ENCODE measurements at places on chromosomes 4 and X. TPM values are rescaled to one million over a fixed set of nuclear protein-coding genes. Genes with fewer than 3 reads are reported as not detected.

DNA sequence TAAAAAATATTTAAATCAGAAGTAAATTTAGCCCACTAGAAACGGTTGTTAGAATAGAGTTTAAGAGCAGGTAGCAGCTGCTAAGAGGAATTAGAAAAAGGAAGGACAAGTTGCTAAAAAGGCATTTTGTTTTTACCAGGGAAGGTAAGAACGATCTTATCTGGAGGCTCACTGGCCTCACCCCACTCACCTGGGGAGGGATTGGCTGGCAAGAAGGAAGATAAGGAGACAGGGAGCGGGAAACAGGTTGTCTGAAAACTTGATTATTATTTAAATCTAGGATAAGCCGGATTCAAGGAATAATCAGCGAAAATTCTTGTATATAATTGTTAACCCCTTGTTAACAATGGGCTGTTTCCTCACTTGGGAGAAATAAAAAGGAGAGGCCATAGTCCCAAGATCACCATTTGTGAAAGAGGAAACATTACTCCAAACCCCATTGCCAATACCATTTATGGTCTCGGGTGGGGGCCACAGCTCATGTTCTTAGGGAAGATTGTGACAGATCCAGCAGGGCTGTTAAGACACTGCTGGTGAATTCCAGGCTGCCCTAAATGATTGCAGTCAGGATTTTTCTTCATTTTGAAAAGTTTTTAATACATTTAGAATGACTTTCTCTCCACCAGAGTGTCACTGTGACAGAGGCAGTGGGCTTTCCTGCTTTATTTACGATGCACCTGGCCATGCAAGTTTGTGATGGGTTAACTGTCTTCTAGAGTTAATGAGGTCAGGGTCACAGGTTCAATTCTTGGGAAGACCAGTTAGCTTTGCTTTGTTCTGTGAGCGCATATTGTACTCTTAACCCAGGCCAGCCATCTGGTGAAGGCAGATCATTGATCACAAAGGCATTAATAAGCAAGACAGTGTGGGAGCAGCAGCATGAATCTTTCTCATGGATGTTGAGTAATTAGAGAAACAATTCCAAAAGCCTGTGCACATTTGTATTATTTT is 106.6 kb downstream of the CEP135 start:
- DNase-seq = no peak

DNA sequence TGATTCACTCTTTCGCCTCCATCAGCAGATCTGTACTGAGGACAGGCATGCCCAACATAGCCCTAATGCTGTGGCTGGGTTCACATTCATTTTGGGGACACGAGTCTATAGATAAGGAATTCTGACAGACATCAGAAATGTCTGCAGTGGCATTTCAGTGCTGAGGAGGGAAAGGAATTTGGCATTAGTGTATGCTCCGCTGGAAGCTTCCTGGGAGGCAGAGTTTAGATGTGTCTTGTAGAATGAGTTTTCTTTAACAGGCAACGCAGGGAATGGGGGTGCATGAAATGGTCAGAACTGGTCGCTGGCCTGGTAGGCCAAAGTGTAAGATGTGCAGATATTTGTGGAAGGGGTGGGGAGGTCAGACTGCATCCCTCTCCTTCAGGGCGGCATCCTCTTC is 43.5 kb upstream of the ZNF518B start:
- DNase-seq = no peak

- no peak for DNase-seq
Observed at GRCh38 chr4:23235628-23236390, 543.1 kb downstream of the GBA3 start.

DNA sequence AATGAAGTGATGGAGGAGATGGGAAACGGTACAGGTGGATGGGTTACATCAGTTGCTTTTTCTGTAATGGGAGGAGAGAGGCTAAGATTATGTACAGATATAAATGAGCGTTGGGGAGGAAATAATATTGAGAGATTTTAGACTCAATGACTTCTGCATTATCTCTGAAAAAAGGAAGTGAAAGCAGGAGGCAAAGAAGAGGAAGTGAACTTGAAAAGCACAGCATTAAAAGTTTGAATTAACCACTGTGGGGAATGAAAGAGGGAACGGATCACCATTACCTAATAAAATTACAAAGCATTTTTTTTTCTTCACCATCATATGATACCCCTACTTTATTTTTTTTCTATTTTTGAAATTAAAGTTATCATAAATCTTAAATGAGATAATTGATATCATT is 1025.5 kb downstream of the RPA4 start:
- DNase-seq = no peak

- DNase-seq = no peak
Observed at GRCh38 chr4:138405934-138406567, 163.9 kb upstream of the SLC7A11 start.

DNA sequence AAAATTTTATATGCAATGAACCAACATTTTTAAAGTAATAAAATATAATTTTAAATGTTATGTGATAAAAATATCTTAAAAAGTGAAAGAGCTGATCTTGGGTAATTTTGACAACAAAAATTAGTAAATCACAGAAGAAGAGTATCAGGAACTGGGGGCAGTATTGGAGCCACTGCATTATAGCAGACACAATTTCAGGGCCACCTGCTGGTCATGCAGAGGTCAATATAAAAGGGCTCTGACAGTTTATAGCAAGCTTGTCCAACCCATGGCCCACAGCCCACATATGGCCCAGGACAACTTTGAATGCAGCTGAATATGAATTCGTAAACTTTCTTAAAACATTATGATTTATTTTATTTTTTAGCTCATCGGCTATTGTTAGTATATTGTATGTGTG is 13.0 kb upstream of the LEF1 start:
- DNase-seq = no peak

DNA sequence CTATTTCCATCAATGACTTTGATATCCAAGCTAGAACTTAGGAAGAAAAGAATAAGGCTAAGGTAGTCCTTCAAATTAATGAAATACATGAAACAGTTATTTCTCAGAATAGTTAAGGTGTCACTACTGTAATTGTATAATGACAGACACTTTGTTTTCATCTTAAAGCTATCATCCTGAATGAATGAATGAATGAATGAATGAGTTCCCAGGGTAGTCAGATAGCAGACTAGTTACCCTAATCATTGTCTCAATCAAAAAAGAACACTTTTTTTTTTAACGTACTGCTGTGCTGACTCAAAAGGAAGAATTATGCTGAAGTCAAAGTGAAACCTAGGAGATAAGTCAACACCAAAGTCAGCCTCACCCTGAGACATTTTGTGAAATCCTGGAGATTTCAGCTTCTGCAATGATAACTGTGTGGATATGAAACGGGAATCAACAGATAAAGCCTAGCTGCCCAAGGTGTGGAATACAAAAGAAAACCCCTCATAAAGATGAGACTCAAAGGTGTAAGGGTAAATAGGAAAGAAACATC is 68.3 kb upstream of the CNKSR2 start:
- no peak for DNase-seq

- DNase-seq = no peak
Observed at GRCh38 chr4:41423117-41423516, 114.8 kb upstream of the LIMCH1 start.

Gene NPFFR2
- total RNA-seq = not detected

DNA sequence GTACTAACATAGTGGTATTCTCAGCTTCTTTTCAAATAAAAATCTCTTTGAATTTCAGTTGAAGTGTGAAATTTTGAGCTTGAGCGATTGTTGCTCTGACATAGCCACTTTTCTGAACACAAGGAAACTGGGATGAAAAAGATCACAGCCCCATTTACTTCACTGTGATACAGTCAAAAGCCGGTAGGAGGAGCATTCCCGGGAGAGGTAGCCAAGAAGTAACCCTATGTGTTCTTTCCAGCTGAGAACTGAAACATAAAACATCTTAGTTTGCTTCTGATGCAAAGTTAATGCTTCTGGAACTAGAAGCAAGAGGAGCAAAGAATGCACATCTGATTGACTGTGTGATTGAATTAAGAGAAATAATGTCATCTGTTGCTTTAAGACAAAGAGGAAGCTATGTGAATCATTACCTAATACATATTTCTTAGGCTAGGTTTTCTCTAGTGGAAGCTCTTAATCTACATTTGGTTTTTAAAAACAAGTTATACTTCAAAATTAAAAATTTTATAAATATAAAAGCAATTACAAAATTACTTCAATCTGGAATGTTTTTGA is 88.3 kb upstream of the UNC5C start:
- no peak for DNase-seq

Gene RHOXF2B
- total RNA-seq = not detected

Gene FAM9B
- not detected for total RNA-seq

DNA sequence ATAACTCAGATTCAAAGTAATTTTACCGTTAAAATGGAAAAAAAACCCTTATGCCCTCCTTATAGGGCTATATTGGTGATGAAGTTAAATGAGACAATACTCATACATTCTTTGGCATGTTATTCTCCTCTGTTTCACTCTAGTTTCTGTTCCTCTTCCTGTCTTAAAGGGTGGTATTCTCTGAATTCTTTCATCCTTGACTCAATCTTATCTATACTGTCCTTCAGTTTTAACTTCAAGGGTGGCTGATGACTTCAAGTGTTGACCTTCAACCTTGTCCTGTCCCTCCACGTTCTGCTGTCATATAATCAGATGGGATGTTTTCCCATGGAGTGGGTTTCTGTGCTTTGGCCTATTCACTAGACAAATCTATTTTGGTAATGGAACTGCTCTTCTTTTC is 44.0 kb downstream of the ZNF518B start:
- DNase-seq = no peak

Gene PDZD11
- 18.7 TPM for total RNA-seq

GRCh38 chr4:174086829-174087799 is 196.4 kb downstream of the FBXO8 start:
- no peak for DNase-seq

Measured in aorta (tissue), 5 donors.